CD4-positive, alpha-beta T cell treated with Interleukin-12 subunit alpha and Interleukin-12 subunit beta, for 1 hour (primary cell): ENCODE measurements at places on chromosomes 5 and 9.

- no peak for DNase-seq
These were observed 227.8 kb downstream of the NSG2 start for GRCh38 chr5:174273325-174273724.

- DNase-seq: peak; percentile 50
These were observed at the start of gene PCDHGA11 for GRCh38 chr5:141420855-141421488. TSS of gene PCDHGA11 (plus strand) at chr5:141421051. CDS start at chr5:141421228, 177 bp downstream.

GRCh38 chr9:133813749-133814585, 75.8 kb upstream of the SARDH start:
- no peak for DNase-seq

DNA sequence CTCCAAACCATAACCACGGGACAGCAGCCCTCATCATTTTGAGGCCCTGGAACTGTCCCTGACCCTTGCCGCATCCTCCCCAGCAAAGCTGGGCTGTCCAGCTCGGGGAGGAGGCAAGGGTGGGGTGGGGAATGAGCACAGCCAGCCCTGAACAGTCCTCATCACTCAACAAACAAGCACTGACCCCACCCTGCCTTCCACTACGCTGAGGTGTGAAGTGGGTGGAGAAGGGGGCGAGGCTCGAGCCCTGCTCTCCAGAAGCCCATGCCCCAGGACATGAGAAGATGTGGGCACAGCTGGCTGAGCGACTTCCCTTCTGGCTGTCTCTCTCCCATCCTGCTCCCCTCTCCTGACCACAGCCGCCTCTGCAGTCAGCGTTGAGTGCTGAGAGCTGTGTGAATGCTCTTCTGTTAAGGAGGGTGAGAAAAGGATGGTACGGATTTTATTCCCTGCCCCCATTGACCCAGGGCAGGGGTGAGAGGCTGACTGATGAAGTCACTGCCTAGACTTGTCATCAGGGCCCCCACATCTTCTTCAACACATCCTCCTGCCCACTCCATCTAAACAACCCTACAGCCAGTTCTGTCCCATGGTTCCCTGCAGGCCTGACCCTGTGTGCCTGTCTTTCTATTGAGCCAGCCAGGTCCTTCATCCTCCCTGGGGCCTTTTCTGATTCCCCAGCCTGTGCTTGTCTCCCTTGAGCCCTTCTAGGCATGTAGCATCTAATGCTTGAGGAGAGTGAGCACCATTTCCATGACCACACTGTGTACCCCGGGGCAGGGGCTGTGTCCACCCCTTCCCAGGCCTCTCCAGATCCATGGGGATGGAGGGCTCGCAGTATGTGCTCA, 276.0 kb downstream of the FSTL4 start:
- DNase-seq: no peak

- no peak for DNase-seq
These were observed 35.1 kb downstream of the PWWP2A start for GRCh38 chr5:160084144-160084543.

GRCh38 chr5:107251151-107251550, 419.6 kb downstream of the EFNA5 start:
- DNase-seq: no peak

DNA sequence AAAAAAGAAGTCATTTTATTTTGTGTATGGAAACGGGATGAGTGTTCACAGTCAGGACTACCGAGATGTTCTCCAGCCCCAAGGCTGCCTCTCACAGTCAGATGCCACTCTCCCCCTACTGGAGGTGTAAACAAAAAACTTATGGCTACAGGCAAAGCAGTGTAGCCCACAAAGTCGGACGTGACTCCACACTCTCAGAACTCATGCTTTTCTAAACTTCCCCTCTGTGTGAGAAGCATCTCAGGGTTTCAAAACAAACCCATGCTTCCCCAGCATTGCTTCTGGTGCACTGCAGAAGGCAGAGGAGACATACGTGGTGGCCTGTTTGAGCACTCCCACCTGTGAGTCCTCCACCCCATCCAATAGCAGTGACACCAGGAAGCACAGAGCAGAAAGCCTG, 580.3 kb downstream of the BNC2 start:
- no peak for DNase-seq

- DNase-seq: no peak
These were observed 485.8 kb downstream of the IRX1 start for GRCh38 chr5:4081466-4081865.

- DNase-seq: no peak
These were observed 8.0 kb upstream of the TNFSF15 start for GRCh38 chr9:114813717-114814418.

GRCh38 chr9:81680506-81680905, 8.8 kb downstream of the TLE1 start:
- DNase-seq: no peak

GRCh38 chr5:151574444-151574996, 16.6 kb downstream of the FAT2 start:
- DNase-seq: no peak

- DNase-seq: no peak
These were observed 187.5 kb downstream of the SNCAIP start for GRCh38 chr5:122499585-122499984.

DNA sequence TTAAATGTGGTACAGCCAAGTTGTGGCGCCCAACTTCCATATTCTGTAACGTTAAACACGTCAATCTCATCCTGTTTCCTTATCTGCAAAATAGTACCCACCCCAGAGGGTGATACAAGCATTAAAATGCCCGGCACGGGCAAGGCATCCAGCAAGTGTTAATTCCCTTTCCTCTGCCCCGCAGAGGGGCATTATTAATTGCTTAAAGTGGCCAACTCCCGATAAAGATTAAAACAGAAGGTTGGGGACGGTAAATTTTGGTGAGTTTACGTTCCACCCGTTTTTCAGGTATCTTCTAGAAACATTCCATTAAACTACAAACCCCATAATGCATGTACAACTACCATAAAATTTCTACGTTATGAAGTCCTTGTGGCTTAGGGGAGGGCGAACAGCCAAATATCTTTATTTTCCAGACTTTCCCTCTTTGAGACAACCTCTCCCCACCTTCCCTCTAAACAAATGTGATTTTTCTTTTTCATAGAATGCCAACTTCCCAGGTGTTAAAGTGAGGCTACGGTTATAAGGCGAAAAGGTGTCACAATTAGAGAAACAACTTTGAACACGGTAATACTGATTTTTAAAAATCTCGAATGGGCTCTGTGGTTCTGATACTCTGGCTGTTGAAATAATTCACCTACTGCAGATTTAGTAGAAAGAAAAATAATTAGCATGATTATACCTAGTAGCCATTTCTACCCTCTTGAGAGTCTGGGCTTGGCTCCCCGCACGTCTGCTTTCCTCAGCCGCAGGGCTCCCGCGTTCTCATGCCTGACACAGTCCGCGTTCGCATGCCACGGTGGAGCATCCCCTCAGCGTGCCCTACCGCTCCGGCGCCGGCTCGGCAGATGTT, 1.2 kb upstream of the GPBP1 start:
- peak; percentile 60 for DNase-seq
